Testis (tissue), 5 donors: ENCODE measurements at places on chromosomes 4 and X.

GRCh38 chrX:261919-262352 is 19.2 kb upstream of the PLCXD1 start:
- H3K27me3 ChIP-seq: no peaks in the 10 kb centered on the region
- no peak for DNase-seq
- H3K27ac ChIP-seq: no peak overlapping the region
- no peak overlapping the region for H3K4me3 ChIP-seq
- no peaks in the 10 kb centered on the region for H3K36me3 ChIP-seq

DNA sequence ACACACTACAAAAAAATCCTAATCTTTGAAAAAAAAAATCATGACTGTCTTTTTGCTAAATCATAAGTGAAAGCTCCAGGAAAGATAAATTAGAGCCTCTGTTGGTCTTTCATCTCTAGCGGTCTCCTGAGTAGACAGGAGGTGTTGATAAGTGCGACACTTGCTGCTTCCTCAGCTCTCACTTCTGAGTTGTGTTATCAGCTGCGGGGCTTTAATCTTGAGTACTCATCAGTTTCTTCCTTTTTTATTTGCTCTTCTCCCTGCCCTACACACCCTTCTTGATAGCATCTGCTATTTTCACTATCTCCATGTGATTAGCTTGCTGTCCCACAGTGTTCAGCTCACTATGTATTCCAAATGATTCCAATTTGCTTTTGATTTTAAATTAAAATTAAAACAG is 1449.2 kb downstream of the C4orf33 start:
- no peaks in the 10 kb centered on the region for H3K36me3 ChIP-seq
- DNase-seq: no peak
- H3K4me3 ChIP-seq: no peak overlapping the region
- no peaks in the 10 kb centered on the region for H3K4me1 ChIP-seq

DNA sequence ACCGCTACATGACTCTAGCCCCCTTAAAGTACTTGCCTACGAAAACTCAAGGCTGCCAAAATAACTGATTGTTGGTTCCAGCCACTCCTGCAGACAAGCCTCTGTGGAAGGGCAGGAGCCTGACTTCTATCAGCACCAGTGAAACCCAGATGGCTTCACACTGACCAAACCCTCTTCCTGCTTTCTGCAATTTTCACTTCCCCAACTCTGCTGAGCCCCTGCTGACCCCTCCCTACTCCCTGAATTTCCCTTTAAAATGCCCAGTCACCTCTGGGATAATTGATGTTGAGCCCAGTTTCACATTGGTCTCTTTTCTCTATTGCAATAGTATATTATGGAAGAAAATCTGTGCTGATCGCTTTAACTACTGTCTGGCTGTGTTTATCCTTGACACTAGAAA is 61.6 kb upstream of the STS start:
- no peak overlapping the region for H3K27ac ChIP-seq
- no peaks in the 10 kb centered on the region for H3K27me3 ChIP-seq

DNA sequence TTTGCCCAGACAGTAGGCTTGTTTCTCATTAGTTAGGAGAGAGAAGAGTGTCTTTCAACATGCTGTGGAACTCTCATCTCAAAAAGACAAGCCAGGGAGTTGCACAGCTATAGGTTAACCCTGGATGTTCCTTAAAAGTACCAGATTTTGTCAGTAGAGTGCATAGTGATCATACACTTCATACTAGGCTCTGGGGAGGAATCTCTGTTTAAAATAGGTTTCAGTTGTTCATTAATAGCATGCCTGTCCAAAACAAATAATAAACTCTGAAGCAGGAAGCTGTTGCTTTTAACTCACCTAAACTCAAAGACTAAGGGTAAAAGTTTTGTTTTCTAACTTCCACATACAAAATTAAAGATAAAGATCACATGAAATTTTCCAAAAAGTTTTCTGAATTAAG is 1948.4 kb downstream of the C4orf33 start:
- H3K4me1 ChIP-seq: no peaks in the 10 kb centered on the region
- no peaks in the 10 kb centered on the region for H3K27me3 ChIP-seq
- no peak for DNase-seq
- H3K36me3 ChIP-seq: no peaks in the 10 kb centered on the region
- no peak overlapping the region for H3K4me3 ChIP-seq
- no peak overlapping the region for H3K27ac ChIP-seq

DNA sequence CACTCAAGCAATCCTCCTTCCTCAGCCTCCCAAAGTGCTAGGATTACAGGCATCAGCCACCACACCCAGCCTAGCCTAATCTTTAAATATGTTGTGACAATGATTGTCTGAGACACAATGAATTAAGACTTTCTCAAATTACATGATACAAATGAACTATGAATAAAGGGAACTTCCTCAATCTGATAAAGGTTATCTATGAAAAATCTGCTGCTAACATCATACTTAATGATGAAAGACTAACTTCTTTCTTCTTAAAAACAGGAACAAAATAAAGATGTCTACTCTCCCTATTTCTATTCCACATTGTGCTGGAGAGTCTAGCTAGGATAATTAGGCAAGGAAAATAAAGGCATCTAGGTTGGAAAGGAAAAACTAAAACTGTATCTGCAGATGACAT is 60.0 kb downstream of the PDHA1 start:
- H3K27me3 ChIP-seq: no peaks in the 10 kb centered on the region
- no peaks in the 10 kb centered on the region for H3K4me1 ChIP-seq
- H3K36me3 ChIP-seq: no peaks in the 10 kb centered on the region
- no peak overlapping the region for H3K27ac ChIP-seq
- DNase-seq: no peak
- H3K4me3 ChIP-seq: no peak overlapping the region
